ENCODE measurements at places on chromosomes 12 and 14. TPM values are rescaled to one million over a fixed set of nuclear protein-coding genes. Genes with fewer than 3 reads are reported as not detected.
A peak's percentile ranks its signal among the peaks of the same experiment; 100 is the strongest.

DNA sequence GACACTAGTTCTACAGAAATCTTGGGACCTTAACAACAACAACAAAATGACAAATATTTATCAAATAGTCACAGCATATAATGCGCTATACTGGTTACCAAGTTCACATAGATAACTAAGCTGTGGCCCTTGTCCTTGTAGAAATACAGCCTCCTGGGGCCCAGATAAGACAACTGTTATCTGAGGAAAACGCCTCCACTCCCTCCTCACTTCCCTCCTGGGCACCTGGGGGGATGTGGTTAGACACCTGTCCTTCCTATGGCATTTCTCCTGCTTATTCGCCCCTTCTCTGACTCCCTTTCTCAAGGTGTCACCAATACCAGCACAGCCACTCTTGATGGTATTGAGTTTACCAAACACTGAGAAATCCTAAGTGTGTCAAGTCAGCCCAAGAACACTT lies 419.4 kb downstream of the RAD51B start:
- H3K36me3 ChIP-seq, result no peaks in the 10 kb centered on the region
- no peaks in the 10 kb centered on the region for H3K27me3 ChIP-seq
- H3K4me3 ChIP-seq, result no peak overlapping the region
- H3K27ac ChIP-seq, result no peak overlapping the region

- H3K27ac ChIP-seq, result peak overlapping the region; percentile 92
- H3K4me1 ChIP-seq, result peaks cover 24% of the 10 kb centered on the region
- DNase-seq, result peak; percentile 69
- H3K36me3 ChIP-seq, result no peaks in the 10 kb centered on the region
- no peak overlapping the region for H3K4me3 ChIP-seq
These were observed 9.5 kb upstream of the NR4A1 start for GRCh38 chr12:52041695-52042123.

GRCh38 chr12:109356577-109356976 lies 8.9 kb downstream of the MYO1H start:
- no peak overlapping the region for H3K4me3 ChIP-seq
- no peak overlapping the region for H3K27ac ChIP-seq
- no peaks in the 10 kb centered on the region for H3K36me3 ChIP-seq
- H3K4me1 ChIP-seq, result peaks cover 2% of the 10 kb centered on the region

DNA sequence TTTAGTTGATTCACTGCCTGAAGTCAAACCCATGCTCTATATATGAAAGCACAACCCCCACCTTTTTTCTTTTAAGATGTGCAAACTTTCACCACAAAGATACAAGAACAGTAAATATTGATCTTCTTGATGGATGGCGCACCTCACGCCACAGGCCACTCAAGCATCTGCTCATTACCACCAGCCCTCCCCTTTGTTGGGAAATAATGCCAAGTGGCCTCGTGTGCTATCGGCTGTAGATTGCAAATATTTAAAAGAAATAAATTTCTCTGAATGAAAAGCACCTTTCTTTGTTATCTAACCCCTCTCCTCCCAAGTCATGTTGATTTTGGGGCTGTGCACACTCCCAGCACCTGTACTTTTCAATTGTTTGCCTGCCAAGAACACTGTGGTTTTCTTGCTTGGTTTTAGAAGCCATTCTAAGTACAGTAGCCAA lies 122.7 kb downstream of the C12orf42 start:
- H3K36me3 ChIP-seq, result no peaks in the 10 kb centered on the region
- no peak overlapping the region for H3K27ac ChIP-seq
- DNase-seq, result no peak
- H3K4me3 ChIP-seq, result no peak overlapping the region
- H3K27me3 ChIP-seq, result no peaks in the 10 kb centered on the region

DNA sequence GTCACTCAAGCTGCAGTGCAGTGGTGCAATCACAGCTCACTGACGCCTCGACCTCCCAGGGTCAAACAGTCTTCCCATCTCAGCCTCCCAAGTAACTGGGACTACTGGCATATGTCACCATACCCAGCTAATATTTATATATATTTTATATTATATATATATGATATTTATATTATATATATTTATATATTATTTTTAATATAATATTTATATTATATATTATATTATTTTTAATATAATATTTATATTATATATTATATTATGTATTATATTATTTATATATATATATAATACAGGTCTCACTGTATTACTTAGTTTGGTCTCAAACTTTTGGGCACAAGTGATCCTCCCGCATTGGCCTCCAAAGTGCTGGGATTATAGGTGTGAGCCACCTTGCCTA lies 9.4 kb downstream of the ZNF84 start:
- H3K36me3 ChIP-seq, result peaks cover 23% of the 10 kb centered on the region
- no peaks in the 10 kb centered on the region for H3K27me3 ChIP-seq
- H3K4me3 ChIP-seq, result no peak overlapping the region
- H3K27ac ChIP-seq, result no peak overlapping the region
- no peaks in the 10 kb centered on the region for H3K4me1 ChIP-seq

- H3K27me3 ChIP-seq, result no peaks in the 10 kb centered on the region
- H3K36me3 ChIP-seq, result no peaks in the 10 kb centered on the region
- H3K4me3 ChIP-seq, result no peak overlapping the region
- DNase-seq, result no peak
These were observed 20.2 kb downstream of the E2F7 start for GRCh38 chr12:77045183-77045582.

GRCh38 chr12:122096591-122097149 lies 18.1 kb downstream of the MLXIP start:
- H3K4me3 ChIP-seq, result no peak overlapping the region
- no peaks in the 10 kb centered on the region for H3K36me3 ChIP-seq
- H3K27ac ChIP-seq, result no peak overlapping the region
- no peaks in the 10 kb centered on the region for H3K27me3 ChIP-seq
- peaks cover 67% of the 10 kb centered on the region for H3K4me1 ChIP-seq

DNA sequence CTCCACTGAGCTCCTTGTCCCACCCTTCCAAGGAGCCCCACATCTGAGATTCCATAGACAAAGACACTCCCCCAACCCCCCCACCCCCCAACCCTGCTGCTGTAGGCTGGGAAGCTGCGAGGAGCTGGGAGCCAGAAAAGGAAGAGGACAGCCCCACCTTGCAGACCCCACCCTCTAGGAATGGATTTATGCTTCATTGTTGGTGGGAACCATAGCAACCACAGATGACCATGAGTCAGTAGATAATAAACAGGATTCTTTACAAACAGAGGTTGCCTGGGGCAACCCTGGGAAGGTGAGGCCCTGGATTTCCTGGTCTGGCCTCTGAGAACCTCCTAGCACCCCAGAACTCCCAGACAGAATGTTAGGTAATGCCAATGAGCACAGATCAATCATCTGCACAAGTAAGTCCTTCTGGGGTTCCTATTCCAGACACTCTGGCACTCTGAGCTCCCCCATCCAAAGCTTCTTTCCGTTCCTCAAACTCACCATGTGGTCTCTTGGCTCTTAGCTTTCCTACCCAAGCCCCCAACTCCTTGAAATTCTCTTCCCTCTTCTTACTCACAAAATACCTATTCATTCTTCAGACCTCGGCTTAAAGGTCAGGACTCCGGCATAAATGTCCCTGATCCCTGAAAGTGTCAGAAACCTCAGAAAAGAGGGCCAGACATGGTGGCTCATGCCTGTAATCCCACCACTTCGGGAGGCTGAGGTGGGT lies 15.2 kb upstream of the PLEKHG6 start:
- H3K27ac ChIP-seq, result no peak overlapping the region
- no peak overlapping the region for H3K4me3 ChIP-seq
- no peak for DNase-seq
- no peaks in the 10 kb centered on the region for H3K27me3 ChIP-seq
- H3K4me1 ChIP-seq, result no peaks in the 10 kb centered on the region

GRCh38 chr12:132064631-132065030 lies 79.5 kb downstream of the DDX51 start:
- H3K36me3 ChIP-seq, result no peaks in the 10 kb centered on the region
- H3K4me3 ChIP-seq, result no peak overlapping the region
- H3K27ac ChIP-seq, result no peak overlapping the region
- H3K27me3 ChIP-seq, result no peaks in the 10 kb centered on the region
- no peak for DNase-seq
- no peaks in the 10 kb centered on the region for H3K4me1 ChIP-seq

GRCh38 chr12:40012711-40013110 lies 93.2 kb downstream of the SLC2A13 start:
- no peak overlapping the region for H3K27ac ChIP-seq
- no peaks in the 10 kb centered on the region for H3K36me3 ChIP-seq
- H3K4me3 ChIP-seq, result no peak overlapping the region
- no peaks in the 10 kb centered on the region for H3K27me3 ChIP-seq
- no peaks in the 10 kb centered on the region for H3K4me1 ChIP-seq

- H3K4me3 ChIP-seq, result no peak overlapping the region
- H3K36me3 ChIP-seq, result no peaks in the 10 kb centered on the region
- H3K27me3 ChIP-seq, result no peaks in the 10 kb centered on the region
- H3K27ac ChIP-seq, result no peak overlapping the region
These were observed 164.6 kb downstream of the EGLN3 start for GRCh38 chr14:33786091-33786825.

GRCh38 chr12:109752117-109753053 lies 38.8 kb downstream of the FAM222A start:
- no peak overlapping the region for H3K27ac ChIP-seq
- no peaks in the 10 kb centered on the region for H3K27me3 ChIP-seq
- no peak overlapping the region for H3K4me3 ChIP-seq
- peak; percentile 13 for DNase-seq

DNA sequence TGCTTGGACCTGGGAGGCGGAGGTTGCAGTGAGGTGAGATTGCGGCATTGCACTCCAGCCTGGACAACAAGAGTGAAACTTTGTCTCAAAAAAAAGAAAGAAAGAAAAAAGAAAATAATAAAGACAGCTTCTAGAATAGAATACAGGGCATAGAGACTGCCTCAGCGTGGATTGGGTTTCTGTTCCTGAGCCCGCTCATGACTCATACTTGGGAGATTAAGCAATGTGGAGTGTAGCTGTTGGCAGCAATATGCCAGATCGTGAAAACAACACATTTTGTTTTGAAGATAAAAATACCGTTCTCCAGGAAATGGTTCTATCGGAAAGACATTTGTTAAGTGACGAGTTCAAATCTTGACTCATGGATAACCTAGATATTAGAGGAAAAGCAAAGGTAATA lies 67.2 kb downstream of the GLT1D1 start:
- H3K27ac ChIP-seq, result no peak overlapping the region
- H3K27me3 ChIP-seq, result no peaks in the 10 kb centered on the region
- H3K4me1 ChIP-seq, result no peaks in the 10 kb centered on the region
- DNase-seq, result no peak

- H3K27ac ChIP-seq, result no peak overlapping the region
- H3K36me3 ChIP-seq, result no peaks in the 10 kb centered on the region
- no peaks in the 10 kb centered on the region for H3K27me3 ChIP-seq
- no peak overlapping the region for H3K4me3 ChIP-seq
- DNase-seq, result no peak
These were observed 49.6 kb downstream of the NT5DC3 start for GRCh38 chr12:103791350-103791920.

- no peak overlapping the region for H3K27ac ChIP-seq
- DNase-seq, result no peak
- no peaks in the 10 kb centered on the region for H3K4me1 ChIP-seq
These were observed 22.9 kb downstream of the KCNA1 start for GRCh38 chr12:4932576-4932975.

DNA sequence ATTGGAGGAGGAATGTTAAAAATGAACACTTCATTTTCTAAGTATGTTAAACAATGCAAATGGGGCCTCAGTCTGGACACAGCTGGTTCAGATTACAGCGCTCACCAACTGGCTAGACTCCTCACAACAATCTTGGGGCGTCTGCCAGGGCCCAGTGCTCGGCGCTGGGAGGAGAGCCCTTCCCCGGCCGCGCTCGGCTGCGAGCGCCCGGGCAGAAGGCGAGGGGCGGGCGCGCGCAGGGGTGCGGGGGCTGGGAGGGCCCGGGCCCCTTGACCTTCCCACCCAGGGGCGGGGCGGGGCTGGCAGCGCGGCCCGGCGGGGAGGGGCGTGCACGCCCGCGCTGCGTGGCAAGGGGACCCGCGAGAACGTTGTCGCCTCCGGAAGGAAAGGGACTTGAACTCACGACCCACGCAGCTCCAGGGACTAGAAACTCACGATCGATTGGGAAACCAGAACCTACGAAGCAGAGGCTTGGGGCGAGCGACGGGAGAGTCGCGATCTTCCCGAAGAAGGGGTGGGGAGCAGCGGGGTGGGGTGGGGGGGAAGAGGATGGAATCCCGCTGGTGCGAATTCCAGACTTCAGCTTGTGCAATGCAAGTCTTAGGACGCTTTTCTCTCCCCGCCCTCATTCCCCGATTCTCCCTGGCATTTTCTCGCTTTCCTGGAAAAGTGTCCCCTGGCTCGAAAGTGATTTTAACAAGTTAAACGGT lies at the start of gene FBLN5:
FBLN5 (minus strand) TSS at position 220 of the 710 bp plus-strand sequence. CDS start 465 bp downstream, outside the sequence.
- peak; percentile 76 for DNase-seq
- no peaks in the 10 kb centered on the region for H3K4me1 ChIP-seq
- H3K36me3 ChIP-seq, result no peaks in the 10 kb centered on the region
- H3K27ac ChIP-seq, result peak within 1 kb of the TSS; percentile 61

GRCh38 chr14:33848706-33849454 lies 102.0 kb downstream of the EGLN3 start:
- no peaks in the 10 kb centered on the region for H3K36me3 ChIP-seq
- no peaks in the 10 kb centered on the region for H3K4me1 ChIP-seq
- H3K4me3 ChIP-seq, result no peak overlapping the region
- no peaks in the 10 kb centered on the region for H3K27me3 ChIP-seq

GRCh38 chr14:34449819-34450541 lies 12.1 kb downstream of the SPTSSA start:
- no peak overlapping the region for H3K27ac ChIP-seq
- H3K4me3 ChIP-seq, result no peak overlapping the region
- H3K27me3 ChIP-seq, result no peaks in the 10 kb centered on the region
- H3K4me1 ChIP-seq, result peaks cover 1% of the 10 kb centered on the region
- no peaks in the 10 kb centered on the region for H3K36me3 ChIP-seq
- DNase-seq, result no peak

- no peaks in the 10 kb centered on the region for H3K27me3 ChIP-seq
- H3K4me3 ChIP-seq, result no peak overlapping the region
- H3K36me3 ChIP-seq, result no peaks in the 10 kb centered on the region
- no peaks in the 10 kb centered on the region for H3K4me1 ChIP-seq
These were observed 247.4 kb downstream of the SYT10 start for GRCh38 chr12:33192226-33192625.

DNA sequence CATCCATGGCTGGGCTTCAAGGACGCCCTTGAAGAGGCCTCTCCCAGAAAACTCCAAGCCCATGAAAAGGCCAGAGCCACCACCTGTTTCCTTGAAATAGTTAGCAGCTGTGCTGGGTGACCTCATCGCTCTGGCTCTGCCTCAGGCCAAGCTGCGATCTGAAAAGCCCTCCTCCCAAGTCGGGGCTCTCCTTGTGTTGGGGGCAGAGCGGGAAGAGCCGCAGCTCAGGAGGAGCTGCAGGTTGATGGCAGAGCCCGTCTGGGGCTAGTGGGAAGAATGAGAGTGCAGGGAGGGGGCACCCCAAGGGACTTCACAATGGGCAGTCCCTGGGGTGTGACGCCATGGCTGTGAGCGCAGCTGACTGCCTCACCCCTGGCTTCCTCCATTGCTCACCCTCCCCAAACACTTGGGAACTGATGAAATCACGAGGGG lies 50.0 kb upstream of the STON2 start:
- H3K27ac ChIP-seq, result peak overlapping the region; percentile 45
- DNase-seq, result peak; percentile 78
- peaks cover 10% of the 10 kb centered on the region for H3K4me1 ChIP-seq
- H3K36me3 ChIP-seq, result no peaks in the 10 kb centered on the region
- no peaks in the 10 kb centered on the region for H3K27me3 ChIP-seq
- no peak overlapping the region for H3K4me3 ChIP-seq

CLEC12A gene
- 1.8 TPM for total RNA-seq

DAO gene
- total RNA-seq, result not detected

SIX6 gene
- not detected for total RNA-seq

SMOC1 gene
- total RNA-seq, result 0.36 TPM

CLMN gene
- total RNA-seq, result 6.2 TPM

LHX5 gene
- total RNA-seq, result not detected

KRT6C gene
- total RNA-seq, result not detected
